ENCODE measurements at places on chromosomes 2 and 18.

GRCh38 chr2:67666386-67667053 lies 269.4 kb downstream of the ETAA1 start:
- no peak for DNase-seq

- no peak for DNase-seq
Measured at GRCh38 chr2:160351956-160352355, 141.7 kb downstream of the RBMS1 start.

DNA sequence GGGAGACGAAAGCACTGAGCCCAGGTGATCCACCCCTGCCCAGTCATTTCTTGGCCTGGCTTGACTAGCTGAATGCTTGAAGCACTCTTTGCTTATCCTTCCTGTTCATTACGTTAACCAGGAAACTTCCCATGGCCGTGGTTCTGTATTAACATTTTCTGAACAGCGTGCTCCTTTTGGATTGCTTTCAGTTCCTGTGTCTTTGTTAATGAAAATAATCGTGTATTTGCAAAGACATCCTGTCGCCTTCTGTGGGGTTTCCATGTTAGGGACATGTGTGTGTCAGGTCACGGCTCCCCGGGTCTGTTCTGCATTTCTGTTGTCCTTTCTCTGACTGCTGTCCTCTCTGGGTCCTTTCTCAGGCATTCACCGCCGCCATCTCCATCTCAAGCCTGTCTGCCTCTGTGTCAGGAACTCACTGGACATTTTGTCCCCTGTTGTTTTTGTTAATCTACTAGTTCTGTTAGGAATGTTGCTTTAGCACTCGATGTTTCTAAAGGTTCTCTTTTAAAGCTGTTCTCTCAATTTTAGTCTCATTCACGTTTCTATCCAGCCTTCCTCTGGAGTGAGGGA lies 434.1 kb upstream of the HS6ST1 start:
- DNase-seq = no peak

GRCh38 chr2:236872981-236873380 lies 212.7 kb upstream of the COPS8 start:
- DNase-seq = no peak

- no peak for DNase-seq
Measured at GRCh38 chr2:173602153-173602795, 247.6 kb downstream of the CDCA7 start.

GRCh38 chr2:62919041-62919440 lies 131.6 kb upstream of the OTX1 start:
- DNase-seq = no peak

- no peak for DNase-seq
Measured at GRCh38 chr2:183495589-183496267, 371.5 kb downstream of the NUP35 start.

GRCh38 chr2:28347596-28347995 lies 45.1 kb upstream of the FOSL2 start:
- no peak for DNase-seq

GRCh38 chr18:13623871-13624270 lies 102.5 kb downstream of the FAM210A start:
- DNase-seq = no peak

GRCh38 chr2:126723281-126723815 lies 67.4 kb downstream of the GYPC start:
- DNase-seq = no peak

DNA sequence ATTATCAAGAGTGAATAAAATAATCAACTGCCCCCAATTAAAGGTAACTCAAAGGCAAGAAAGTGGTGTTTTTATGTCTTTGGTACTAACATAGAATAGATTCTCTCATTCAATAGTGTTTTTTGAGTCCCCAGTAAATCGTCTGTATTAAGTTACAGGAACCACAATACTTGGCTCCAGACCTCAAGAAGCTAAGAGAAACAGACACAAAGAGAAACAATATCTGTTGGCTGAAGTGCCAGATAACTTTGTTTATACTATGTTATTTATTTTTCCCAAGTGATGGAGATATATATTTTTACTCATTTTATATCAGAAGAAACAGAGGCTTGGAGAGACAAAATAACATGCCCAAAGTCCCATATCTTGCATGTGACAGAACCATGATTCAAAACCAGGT lies 201.7 kb upstream of the HNRNPA3 start:
- no peak for DNase-seq

DNA sequence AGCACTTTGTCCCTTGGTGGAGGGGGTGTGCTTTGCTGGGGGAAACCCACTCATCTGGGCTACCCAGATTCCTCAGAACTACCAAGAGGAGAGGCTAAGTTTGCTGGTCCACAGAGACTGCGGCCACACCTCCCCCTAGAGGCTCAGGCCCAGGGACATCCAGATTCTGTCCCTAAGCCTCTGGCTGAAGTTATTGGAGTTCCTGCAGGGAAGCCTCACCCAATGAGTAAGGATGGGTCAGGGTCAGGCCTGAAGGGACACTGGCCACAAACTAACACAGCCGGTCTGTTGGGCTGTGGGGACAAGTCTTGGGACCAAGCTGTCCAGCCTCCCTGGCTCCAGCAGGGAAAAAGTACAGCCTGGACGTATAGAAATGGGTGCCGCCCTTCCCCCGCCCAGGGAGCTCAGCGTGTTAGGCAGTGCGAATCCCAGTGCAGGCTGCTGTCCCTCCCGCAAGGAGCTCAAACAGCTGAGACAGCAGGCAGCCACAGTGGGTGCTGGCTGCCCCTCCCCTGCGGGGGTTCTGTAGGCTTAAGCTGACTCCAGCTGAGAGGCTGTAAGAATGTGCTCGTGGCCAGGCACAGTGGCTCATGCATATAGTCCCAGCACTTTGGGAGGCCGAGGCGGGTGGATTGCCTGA lies 86.9 kb upstream of the ARL5A start:
- no peak for DNase-seq

DNA sequence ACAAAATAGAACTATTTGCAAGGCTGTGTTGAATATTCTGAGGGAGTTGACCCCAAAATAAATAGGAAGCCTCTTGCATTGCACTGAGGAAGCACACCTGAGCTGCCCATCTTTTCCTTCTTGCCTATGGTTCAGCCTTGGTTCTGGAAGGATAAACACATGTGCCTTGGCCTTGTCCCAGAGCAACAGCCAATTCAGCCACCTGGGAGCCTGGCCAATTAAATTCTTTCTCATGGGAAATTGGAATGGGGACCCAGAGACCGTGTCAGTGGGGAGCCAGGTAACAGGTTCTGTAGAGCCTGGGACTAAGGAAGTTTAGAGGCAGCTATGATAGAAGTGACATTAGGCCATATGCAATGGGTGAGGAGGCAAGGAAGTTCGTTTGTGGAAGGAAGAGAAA lies 99.6 kb downstream of the KLF7 start:
- DNase-seq = no peak

- DNase-seq = no peak
Measured at GRCh38 chr18:71136487-71136886, 847.6 kb downstream of the SOCS6 start.

- DNase-seq = no peak
Measured at GRCh38 chr2:56291711-56292110, 107.9 kb downstream of the CCDC85A start.

- no peak for DNase-seq
Measured at GRCh38 chr18:68983126-68983525, 185.2 kb downstream of the CCDC102B start.

GRCh38 chr2:49914281-49914680 lies 760.0 kb upstream of the FSHR start:
- DNase-seq = no peak

DNA sequence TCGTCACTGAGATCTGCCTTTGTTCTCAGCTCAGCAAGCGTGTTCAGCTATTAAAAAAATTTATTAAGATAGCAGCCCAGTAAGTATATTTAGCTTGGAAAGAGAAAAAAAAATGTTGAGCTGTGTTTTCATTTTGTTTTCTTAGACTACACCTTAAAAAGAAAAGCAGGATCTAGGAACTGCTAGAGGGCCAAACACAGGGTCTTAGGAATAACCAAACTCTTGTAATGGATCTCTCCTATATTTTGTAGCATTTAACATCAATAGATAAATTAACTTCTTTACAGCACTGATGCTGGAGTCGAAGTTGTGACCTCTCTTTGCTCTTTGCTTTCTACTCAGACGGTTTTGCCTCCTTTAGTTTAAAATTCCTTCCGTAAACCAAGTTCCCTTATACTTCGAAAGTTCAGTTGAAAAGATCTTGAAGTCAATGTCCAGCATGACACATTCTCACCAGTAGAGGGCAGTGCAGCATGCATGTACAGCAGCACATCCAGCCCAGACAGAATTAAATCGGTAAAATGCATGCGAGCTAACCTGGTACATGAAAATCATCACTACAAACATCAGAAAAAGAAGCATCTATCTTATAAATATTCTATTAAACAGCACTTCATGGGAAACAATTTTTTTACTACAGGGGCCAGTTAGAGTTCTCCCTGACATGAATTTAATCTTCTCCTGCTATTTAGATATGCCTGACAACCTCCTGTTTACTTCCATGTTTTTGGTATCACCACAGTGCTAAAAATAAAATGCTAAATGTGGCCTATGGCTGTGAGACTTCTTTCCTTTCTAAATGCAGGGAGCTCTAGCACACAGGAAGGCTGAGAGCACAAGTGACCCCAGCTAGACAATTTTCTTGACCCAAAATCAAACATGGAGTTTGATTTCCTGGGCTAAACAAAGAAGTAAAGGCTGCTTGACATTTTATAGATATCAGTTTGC lies 48.2 kb upstream of the MAP3K20 start:
- DNase-seq = no peak

DNA sequence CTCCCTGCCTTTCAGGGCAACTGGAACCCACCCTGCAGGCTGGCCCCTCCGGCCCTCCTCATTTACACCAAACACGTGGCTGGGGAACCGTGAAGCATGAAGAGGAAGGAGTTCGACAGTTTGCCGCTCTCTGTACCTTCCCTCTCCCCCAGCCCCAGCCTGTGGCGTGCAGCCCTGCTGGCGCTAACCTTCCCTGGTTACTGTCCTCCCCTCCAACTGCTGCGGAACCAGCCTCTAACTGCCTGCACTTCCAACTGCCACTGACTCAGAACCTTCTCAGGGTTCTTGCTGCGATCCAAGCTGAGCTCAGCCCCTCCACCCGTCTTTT lies 19.2 kb upstream of the GNAL start:
- DNase-seq = no peak

DNA sequence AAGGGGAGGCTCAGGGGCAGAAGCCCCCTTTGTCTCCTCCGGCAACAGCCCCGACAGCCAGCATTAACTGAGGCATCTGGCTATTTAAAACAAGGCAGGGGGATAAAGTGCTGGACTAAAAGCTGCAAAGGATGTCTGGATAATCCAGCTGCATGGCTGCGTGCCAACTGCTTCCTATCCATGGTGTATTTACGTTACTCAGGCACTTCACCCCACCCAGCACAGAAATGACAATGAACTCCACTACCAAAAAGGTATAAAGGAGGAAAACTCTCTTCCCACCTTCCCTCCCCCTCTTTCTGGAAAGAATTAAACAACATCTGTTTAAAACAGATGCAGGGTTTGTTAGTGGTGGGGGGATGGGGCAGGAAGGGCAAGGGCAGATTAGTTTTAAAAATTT lies 82.5 kb downstream of the SPRED2 start:
- no peak for DNase-seq

- DNase-seq = no peak
Measured at GRCh38 chr2:216056739-216057138, 24.9 kb downstream of the PECR start.

DNA sequence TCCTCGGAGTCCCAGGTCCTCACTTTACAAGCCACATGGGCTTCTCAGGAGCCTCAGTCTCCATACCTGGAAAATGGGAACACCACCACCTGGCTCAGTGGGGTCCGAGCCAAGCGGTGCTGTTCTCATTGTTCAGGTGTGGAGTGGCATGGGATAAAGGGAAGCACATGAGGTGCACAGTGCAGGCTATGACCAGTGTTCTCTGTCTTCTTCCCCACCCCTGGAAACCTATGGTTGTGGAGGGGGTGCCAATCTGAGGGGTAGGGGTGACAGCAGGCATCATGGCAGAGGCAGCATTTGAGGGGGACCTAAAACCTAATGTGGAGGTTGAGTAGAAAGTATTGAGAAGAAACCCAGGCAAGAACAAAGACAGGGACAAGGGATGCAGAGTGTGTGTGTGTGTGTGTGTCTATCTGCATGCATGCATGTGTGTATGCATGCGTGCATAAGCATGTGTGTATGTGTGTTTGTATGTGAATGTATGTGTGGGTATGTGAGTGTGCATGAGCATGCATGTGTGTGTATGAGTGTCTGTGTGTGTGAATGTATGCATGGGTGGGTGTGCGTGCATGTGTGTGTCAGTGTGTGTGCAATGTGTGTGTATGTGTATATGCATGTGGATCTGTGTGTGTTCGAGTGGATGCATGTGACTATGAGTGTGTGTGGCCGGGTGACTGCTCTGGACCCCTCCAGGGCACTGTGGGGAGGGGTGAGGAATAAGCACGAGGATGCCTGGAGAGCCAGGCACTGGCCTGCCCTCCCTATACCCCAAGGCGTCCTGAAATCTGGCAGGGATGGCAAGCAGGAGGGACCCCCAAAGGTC lies 4.0 kb downstream of the KIF1A start:
- no peak for DNase-seq

DNA sequence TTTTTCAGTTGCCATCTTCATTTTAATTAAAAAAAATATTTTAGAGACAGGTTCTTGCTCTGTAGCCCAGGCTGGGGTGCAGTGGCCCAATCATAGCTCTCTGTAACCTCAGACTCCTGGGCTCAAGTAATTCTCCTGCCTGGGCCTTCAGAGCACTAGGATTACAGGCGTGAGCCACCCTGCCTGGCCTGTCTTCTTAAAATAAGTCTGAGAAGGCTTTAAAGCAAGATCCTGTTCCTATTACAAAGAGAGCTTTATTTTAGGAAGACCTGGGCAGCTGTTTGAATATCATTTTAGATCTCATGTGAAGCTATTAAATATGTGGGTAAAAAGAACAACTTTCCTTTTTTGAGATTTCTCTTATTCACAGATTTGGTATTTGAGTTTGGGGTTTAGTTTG lies 1.5 kb downstream of the FAM228A start:
- DNase-seq = no peak

- DNase-seq = no peak
Measured at GRCh38 chr18:79395761-79396404, at the start of gene NFATC1. TSS of gene NFATC1 (plus strand) at chr18:79395930. CDS start at chr18:79396225, 295 bp downstream.

GRCh38 chr2:80348953-80349352 lies 44.4 kb upstream of the LRRTM1 start:
- DNase-seq = no peak

DNA sequence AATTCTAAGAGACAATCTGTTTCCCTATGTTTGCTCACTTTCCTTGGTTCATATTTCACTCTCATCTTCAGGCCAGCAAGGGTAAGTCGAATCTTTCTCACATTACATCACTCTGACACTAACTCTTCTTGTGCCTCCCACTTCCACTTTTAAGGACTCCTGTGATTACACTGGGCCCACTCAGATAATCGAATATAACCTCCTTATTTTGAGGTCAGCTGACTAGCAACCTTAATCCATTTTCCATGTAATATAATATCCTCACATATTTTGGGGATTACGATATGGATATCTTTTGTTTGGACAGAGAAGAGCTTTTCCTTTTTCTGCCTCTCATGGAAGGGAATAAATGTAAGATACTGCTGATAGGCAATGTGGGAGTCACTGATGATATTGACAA lies 2015.7 kb upstream of the LRRTM1 start:
- no peak for DNase-seq

- DNase-seq = no peak
Measured at GRCh38 chr2:128619471-128620325, 301.0 kb upstream of the HS6ST1 start.

GRCh38 chr2:189440644-189440946 lies 679 bp upstream of the WDR75 start:
- no peak for DNase-seq

GRCh38 chr2:70005752-70006446 lies 44.5 kb upstream of the ASPRV1 start:
- DNase-seq = no peak

GRCh38 chr2:196592331-196592910 lies 47.1 kb upstream of the CCDC150 start:
- DNase-seq = no peak

- DNase-seq = no peak
Measured at GRCh38 chr18:58241877-58242276, 197.9 kb downstream of the NEDD4L start.

Measured in cortex of kidney (tissue), 1 donor.